ENCODE measurements at places on chromosomes 4 and X. TPM values are rescaled to one million over a fixed set of nuclear protein-coding genes. Genes with fewer than 3 reads are reported as not detected.
A peak's percentile ranks its signal among the peaks of the same experiment; 100 is the strongest.

DNA sequence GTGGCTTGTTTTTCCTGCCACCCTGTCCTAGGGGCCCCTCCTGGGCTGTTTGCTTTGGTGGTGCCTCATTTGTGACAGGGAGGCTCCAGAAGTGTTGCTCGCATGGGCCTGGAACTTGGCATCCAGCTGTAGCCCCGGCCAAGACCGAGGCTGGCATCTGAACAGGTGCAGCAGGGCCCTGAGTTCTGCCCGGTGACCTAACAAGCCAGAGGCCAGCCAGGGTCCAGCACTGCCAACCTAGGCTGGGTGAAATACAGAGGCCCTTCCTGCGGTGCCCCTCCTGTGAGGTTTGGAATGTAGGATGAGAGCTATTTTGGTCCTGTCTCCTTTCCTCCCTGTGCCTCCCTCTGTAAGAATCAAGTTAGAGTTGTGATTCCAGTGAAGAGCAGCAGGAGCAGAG, 58.5 kb downstream of the STARD8 start:
- DNase-seq, result no peak

DNA sequence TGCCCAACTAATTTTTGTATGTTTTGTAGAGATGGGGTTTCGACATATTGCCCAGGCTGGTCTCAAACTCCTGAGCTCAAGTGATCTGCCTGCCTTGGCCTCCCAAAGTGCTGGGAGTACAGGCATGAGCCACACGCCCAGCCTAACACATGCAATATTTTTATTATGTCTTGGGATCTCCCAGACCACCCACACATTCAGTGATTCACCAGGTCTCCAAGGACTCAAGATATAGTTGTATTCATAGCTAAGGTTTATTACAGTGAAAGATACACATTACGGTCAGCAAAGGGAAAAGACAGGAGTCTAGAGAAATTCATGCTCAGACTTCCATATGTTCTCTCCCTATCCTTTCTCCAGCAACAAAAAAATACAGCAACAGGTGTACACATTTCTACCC, 25.5 kb upstream of the FAM120C start:
- DNase-seq, result peak; percentile 3

- DNase-seq, result peak; percentile 38
These were observed 97.9 kb downstream of the ARHGEF9 start for GRCh38 chrX:63686878-63687714.

GRCh38 chr4:85807247-85807950, 332.4 kb downstream of the ARHGAP24 start:
- DNase-seq, result peak; percentile 62

- DNase-seq, result no peak
These were observed 23.5 kb upstream of the PDE6B start for GRCh38 chr4:601612-602558.

Gene GATB
- 15.5 TPM for total RNA-seq
